ENCODE measurements at places on chromosomes 2 and 18. TPM values are rescaled to one million over a fixed set of nuclear protein-coding genes. Genes with fewer than 3 reads are reported as not detected.

The UGT1A3 gene
- not detected for total RNA-seq

The COL4A3 gene
- total RNA-seq: 0.49 TPM

The KCNG3 gene
- total RNA-seq: not detected

The NCK2 gene
- 35.3 TPM for total RNA-seq

The LRRC30 gene
- not detected for total RNA-seq

The GRB14 gene
- 2.0 TPM for total RNA-seq

The CREG2 gene
- not detected for total RNA-seq

The MAL gene
- not detected for total RNA-seq

The HES6 gene
- total RNA-seq: 19.7 TPM

The NT5DC4 gene
- total RNA-seq: not detected

The RPE gene
- total RNA-seq: 92.1 TPM

The ALK gene
- total RNA-seq: not detected

The TAF1B gene
- total RNA-seq: 25.5 TPM

The ABCG8 gene
- not detected for total RNA-seq

The UCN gene
- total RNA-seq: 9.5 TPM
